CD4-positive, CD25-positive, alpha-beta regulatory T cell (primary cell): ENCODE measurements at places on chromosomes 12 and 14.

DNA sequence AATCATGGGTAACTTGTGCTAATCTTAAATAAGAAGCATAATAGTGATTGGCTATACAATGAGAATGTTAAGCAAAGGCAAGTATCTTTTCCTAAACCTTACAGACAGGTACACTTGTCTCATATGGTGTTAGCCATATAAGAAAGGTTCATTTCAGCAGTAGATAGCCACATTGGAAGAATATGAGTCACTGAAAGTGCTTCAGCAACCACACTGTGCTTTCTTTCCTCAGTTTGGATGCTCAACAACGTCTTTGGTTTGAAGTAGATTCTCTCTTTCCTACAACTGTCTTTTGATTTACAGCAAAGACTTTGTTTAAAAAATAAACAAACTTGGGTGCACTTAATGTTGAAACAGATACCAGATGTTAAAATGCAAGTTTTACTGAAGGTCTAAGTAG is 8.9 kb downstream of the DDHD1 start:
- no peak for DNase-seq

GRCh38 chr12:56103823-56104108 is 593 bp upstream of the PA2G4 start:
- DNase-seq, result no peak

DNA sequence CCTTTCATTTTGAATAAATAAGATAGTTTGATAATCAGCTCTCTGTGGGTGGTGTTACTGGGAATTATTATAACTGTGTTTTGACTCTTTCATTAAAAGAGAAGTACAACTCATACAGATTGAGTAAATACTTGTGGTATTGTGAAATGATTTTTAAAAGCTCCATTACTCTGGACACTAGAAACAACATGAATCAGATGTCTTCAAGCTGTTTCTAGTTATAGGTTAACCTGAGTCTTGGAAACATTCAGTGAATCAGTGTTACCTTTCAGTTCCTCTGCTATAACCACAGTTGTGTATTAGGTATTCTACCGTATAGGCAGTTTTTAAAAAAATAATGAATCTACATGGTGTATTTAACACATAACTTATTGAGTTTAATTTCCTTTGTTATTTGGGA is 128.4 kb upstream of the SSTR1 start:
- DNase-seq, result no peak

- DNase-seq, result no peak
Measured at GRCh38 chr14:99524091-99524661, 43.0 kb downstream of the CCNK start.

DNA sequence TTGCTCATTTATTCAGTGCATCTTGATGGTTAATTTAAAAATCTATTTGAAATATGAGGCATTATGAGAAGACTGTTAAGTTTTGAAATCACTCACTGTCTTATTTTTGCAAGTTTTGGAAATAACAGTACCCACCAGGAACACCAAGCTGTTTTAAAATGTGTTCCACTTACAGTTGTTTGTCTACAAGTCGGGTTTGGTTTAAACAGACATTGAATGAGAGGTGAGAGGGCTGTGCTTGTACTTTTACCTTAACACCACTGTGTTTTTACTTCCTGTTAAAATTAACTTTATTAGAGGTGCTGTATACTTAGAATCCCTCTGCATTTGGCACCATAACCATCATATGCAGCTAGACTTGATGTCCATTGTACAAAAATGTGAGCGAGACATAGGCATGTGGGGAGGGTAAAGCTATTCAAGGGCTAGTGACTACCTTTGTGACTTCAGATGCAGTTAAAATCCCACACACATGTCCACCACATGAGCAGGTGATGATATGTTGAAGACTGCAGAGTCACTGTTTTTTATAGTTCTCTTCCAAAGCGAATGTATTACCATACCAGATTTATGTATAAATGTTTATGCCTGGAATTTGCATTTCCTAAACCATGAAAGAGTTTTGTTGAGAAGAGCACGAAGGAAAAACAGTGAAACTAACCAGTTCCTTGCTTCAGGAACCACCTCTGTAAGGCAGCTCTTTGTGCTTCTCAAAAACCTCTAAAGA is 12.9 kb downstream of the ELK3 start:
- DNase-seq, result peak; percentile 44

- DNase-seq, result no peak
Measured at GRCh38 chr14:93104961-93105360, 10.8 kb downstream of the ITPK1 start.

GRCh38 chr14:52154992-52155650 is 86.3 kb upstream of the NID2 start:
- DNase-seq, result peak; percentile 29

DNA sequence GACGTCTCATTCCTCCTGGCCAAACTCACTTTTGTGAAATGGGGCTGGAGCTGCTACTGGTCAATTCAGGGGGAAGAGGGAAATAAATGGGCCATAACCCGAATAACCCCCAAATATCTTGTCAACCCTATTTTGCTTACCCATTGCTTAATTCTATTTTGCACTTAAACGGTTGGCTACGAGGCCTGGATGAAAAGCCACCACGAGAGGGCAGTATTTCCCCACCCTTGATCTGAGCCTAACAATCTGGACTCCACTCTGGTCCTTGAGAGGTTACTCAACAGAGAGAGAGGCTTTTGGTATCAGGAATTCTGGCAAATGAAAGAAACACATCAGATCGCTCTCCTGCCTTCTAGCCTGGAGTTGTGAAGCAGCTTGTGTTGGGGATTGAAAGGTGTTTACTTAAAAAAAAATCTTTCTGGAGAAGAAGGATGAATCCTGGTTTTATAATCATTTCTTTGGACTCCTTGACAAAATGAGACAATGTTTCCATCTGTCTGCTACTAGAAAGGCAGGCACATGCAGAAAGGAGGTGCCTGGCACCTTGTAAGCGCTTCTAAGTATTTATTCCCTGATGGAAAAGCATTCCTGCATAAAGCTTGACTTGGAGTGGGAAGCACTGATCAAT is 22.4 kb upstream of the FBXO21 start:
- DNase-seq, result peak; percentile 49

- DNase-seq, result no peak
Measured at GRCh38 chr12:104751120-104751519, 207.0 kb downstream of the SLC41A2 start.

DNA sequence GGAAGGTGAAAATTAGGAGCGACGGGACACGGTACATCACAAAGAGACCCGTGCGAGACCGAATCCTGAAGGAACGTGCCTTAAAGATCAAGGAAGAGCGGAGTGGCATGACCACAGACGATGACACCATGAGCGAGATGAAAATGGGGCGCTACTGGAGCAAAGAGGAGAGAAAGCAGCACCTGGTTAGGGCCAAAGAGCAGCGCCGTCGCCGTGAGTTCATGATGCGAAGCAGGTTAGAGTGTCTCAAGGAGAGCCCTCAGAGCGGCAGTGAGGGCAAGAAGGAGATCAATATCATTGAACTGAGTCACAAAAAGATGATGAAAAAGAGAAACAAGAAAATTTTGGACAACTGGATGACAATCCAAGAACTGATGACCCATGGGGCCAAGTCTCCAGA is 385.3 kb downstream of the PDZRN4 start:
- DNase-seq, result no peak

- peak; percentile 16 for DNase-seq
Measured at GRCh38 chr12:103930787-103931735, 851 bp downstream of the HSP90B1 start.

DNA sequence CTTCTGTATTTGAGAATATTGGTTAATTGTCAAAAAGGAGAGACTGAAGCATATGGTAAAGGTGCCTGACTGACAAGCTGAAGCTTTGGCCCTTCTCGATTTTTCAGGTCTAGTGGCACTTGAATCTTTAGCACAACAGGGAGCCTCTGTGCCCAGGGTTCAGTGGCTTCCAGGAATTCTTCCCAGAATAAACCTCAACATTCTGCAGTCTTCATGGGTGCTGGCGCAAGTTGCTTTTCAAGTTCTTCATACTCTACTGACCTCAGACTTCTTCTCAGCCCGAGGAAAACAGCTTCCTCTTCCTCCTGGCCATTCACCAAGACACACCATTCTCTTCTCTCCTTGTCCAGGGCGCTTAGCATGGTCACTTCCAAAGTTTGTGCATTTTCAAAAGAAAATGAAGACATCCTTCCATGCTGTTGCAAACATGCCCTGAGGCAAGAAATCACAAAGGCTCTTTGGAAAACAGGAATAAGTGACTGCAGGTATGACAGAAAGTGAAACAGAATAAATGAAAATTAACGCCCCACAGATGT is 89.9 kb downstream of the MGST1 start:
- DNase-seq, result no peak

- DNase-seq, result no peak
Measured at GRCh38 chr14:100028990-100029677, 36.1 kb upstream of the EVL start.

- DNase-seq, result no peak
Measured at GRCh38 chr12:111451232-111451631, 45.5 kb downstream of the SH2B3 start.

GRCh38 chr14:83826838-83827237 is 1703.1 kb upstream of the FLRT2 start:
- DNase-seq, result no peak

- no peak for DNase-seq
Measured at GRCh38 chr14:77043177-77043983, 14.9 kb upstream of the IRF2BPL start.

GRCh38 chr12:124804011-124804621 is 59.5 kb downstream of the SCARB1 start:
- no peak for DNase-seq

DNA sequence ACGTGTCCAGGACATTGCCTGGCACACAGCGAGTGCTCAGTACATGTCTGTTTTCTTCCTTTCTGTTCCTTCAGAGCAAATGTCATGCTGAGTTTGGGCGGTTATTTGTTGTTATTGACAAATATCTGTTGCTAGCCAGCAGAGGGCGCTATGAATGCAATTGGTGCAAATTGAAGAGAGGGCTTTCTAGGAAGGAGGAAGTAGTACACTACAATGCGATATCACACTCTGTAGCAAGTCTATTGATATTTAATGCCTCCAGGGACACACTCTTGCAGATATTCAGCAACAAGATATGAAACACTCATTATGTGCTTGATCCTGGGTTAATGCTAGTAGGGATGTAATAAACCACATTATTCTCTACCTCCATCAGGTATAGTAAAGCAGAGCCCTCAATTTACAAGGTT is 267.3 kb upstream of the SRRM4 start:
- peak; percentile 15 for DNase-seq

GRCh38 chr12:124754949-124755800 is 108.5 kb downstream of the SCARB1 start:
- no peak for DNase-seq

DNA sequence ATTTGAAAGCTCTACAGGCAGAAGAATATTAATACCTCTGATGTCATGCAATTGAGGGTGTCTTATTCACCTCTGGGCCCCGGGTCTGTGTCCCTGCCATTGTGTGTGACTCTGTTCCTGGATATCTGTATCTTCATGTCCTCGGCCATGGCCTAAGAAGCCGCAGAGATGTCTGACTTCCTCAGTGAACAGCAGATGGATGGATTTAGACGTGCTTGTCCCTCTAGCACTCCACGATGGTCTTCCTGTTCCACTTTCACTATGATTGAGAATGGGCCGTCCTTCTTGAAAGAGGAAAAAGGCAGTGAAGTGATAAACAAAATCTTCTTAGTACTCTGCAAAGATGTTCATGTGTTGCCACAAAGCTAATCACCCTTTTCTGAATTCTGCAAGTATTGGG is 217.4 kb downstream of the SLC41A2 start:
- no peak for DNase-seq

DNA sequence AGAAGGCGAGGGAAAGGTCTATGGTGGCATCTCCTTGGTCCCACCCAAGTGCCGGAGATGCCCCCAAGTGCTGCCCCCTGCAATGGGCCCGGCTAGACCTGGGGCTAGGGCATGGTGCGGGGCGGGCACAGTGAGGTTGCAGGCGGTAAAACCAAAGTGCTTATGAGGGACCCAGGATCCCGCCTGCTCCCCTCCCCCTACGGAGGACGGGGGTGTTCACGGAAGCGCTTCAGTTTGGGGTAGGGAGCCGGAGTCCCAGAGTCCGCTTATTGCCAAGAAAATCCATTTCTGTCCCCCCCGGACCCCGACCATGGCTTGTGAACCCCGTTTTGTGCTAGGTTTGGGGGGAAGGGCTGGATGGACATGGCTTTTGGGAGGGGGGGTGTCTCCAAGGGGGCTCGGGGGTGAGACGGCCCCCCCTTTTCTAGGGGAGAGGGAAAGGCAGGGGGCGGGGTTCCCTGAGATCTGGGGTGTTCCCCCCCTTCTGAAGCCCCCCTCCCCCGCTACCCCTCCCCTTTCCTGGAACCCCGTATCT is 5.4 kb upstream of the GPR84 start:
- no peak for DNase-seq

DNA sequence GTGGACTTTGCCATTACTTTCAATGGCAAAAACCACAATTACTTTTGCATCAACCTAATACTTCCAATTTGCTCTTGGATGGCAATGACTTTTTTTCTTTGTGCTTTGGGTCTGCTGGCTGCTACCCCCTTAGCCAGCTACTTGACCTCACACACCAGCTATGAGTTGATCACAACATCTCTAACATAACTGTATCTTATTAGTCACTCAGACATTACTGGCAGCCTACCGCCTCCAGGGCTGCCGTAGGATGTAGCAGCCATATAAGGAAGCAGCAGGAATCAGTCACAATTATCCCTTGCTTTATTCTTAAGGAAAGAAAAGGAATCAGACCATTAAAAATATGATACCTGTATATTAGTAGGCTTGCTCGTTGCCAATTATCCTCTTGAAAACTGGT is 260.5 kb downstream of the ADAMTS20 start:
- DNase-seq, result no peak

DNA sequence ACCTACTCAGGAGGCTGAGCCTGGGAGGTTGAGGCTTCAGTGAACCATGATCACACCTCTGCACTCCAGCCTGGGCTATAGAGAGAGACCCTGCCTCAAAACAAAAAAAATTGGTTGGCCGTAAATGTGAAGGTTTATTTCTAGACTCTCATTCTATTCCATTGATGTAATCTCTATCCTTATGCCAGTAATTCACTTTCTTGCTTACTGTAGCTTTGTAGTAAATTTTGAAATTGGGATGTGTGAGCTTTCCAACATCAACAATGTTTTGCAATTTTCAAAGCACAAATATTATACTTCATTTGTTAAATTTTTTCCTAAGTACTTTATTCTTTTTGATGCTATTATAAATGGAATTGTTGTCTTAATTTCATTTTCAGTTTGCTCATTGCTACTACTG is 24.6 kb downstream of the LIN52 start:
- no peak for DNase-seq

- no peak for DNase-seq
Measured at GRCh38 chr14:77746064-77746702, 14.8 kb downstream of the SNW1 start.

GRCh38 chr14:73613046-73613383 is 698 bp downstream of the ACOT6 start:
- no peak for DNase-seq

GRCh38 chr14:58944343-58944967 is 244.0 kb upstream of the DAAM1 start:
- no peak for DNase-seq

DNA sequence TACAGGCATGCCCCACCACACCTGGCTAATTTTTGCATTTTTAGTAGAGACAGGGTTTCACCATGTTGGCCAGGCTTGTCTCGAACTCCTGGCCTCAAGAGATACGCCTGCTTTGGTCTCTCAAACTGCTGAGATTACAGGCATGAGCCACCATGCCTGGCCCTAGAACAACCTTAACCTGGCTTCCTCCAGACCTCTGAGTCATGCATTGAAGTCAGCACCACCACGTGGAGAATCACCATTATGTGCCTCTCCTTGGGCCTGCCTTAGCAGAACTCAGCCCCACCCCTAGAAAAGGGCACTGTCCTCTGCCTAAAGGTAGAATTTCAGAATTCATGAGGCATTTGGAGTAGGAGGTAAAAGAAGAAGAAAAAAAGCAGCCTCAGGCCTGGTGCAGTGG is 49.0 kb downstream of the LIMA1 start:
- DNase-seq, result peak; percentile 42

- DNase-seq, result no peak
Measured at GRCh38 chr12:106769546-106769945, 4.9 kb upstream of the RIC8B start.
